ENCODE measurements at places on chromosomes 1 and 21. TPM values are rescaled to one million over a fixed set of nuclear protein-coding genes. Genes with fewer than 3 reads are reported as not detected.
A peak's percentile ranks its signal among the peaks of the same experiment; 100 is the strongest.

KLF17 gene
- total RNA-seq, result not detected

P3H1 gene
- 22.8 TPM for total RNA-seq

KRTAP11-1 gene
- not detected for total RNA-seq

RGS13 gene
- not detected for total RNA-seq

DNA sequence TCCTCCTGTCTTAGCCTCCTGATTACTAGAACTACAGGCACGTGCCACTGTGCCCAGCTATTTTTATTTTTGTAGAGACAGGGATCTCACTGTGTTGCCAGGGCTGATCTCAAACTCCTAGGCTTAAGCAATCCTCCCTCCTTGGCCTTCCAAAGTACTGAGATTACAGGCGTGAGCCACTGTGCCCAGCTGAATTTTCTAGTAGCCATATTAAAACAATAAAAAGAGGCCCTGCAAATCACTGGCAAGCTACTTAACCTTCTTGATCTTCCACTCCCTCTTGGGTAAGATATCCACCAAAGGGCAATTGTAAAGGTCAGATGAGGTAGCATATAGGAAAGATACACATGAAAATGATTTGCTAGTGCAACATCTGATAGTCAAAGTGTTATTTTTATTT, 65.6 kb upstream of the SRSF10 start:
- peak overlapping the region; percentile 38 for H3K27ac ChIP-seq
- no peaks in the 10 kb centered on the region for H3K27me3 ChIP-seq
- DNase-seq, result no peak
- H3K4me1 ChIP-seq, result peaks cover 23% of the 10 kb centered on the region
- H3K36me3 ChIP-seq, result no peaks in the 10 kb centered on the region
- H3K4me3 ChIP-seq, result no peak overlapping the region

GRCh38 chr1:97038410-97038809, 316.8 kb downstream of the PTBP2 start:
- H3K27ac ChIP-seq, result no peak overlapping the region
- no peaks in the 10 kb centered on the region for H3K27me3 ChIP-seq
- no peaks in the 10 kb centered on the region for H3K4me1 ChIP-seq
- no peaks in the 10 kb centered on the region for H3K36me3 ChIP-seq
- no peak overlapping the region for H3K4me3 ChIP-seq

GRCh38 chr1:44698138-44698537, 23.6 kb downstream of the ARMH1 start:
- peaks cover 25% of the 10 kb centered on the region for H3K4me1 ChIP-seq
- H3K27ac ChIP-seq, result no peak overlapping the region
- H3K27me3 ChIP-seq, result no peaks in the 10 kb centered on the region
- no peaks in the 10 kb centered on the region for H3K36me3 ChIP-seq

DNA sequence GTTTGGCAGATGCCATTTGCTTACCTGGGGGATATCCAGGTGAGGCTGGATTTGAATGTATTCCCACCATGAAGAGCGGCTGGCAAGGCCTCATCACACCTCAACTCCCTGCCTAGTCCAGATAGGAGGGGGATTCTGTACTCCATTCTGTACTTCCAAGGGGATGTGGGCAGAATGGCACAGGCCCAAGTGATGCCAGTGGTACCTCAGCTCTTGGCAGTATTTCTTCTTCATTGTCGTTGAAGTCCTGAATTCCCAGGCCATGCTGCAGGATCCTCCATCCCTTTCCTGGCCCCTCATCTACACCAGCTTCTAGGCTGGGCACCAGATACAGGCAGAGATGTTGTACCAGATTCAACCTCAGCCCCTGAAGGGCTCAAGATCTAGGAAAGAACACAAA, 47.9 kb downstream of the KLHDC7A start:
- no peak for DNase-seq
- H3K4me1 ChIP-seq, result no peaks in the 10 kb centered on the region
- H3K27ac ChIP-seq, result no peak overlapping the region
- no peak overlapping the region for H3K4me3 ChIP-seq

DNA sequence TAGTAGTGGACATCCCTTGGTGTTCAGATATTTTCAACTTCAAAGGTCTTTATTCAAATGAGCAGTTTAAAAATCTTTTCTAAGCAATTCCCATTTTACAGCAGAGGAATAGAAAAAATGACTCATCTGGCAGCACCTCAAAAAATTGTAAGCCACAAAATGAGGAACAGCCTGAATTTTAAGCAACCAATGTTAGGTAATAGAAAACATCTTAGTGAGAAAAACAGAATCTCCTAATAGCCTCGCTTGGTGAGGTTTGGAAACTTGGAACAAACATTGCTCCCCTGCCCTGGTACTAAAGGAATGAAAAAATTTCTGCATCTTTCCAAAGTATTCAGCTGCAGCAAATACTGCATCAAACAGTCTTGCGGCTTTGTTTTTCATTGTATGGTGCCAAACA, 264.4 kb downstream of the NTNG1 start:
- H3K36me3 ChIP-seq, result no peaks in the 10 kb centered on the region
- no peaks in the 10 kb centered on the region for H3K27me3 ChIP-seq
- no peak overlapping the region for H3K27ac ChIP-seq
- no peak for DNase-seq
- no peak overlapping the region for H3K4me3 ChIP-seq

Data from PC-9 (cell line).